ENCODE measurements at places on chromosomes 16 and 17.

DNA sequence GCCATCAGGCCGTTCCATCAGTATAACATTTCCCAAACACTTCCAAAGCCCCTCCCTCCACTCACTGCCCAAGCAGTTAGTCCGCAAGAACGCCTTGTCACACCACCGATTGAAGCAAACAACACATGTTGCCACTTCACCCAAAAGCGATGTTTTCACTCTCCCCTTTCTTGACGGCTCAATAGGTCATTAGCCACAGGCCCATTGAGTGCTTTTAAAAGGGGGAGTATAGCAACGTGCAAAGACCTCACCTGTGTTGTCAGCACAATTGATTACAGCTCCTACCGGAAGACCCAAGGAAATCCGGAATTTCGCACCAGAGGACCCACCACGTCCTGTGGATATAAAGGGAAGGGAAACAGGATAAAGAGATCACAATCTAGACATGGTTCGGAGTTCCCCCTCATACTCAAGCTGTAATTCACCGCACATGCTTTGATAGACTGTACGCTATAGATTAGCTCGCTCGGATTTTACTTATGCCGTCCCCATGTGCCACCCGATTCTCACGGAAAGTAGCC is 690 bp downstream of the RPL23 start:
- DNase-seq, result no peak

DNA sequence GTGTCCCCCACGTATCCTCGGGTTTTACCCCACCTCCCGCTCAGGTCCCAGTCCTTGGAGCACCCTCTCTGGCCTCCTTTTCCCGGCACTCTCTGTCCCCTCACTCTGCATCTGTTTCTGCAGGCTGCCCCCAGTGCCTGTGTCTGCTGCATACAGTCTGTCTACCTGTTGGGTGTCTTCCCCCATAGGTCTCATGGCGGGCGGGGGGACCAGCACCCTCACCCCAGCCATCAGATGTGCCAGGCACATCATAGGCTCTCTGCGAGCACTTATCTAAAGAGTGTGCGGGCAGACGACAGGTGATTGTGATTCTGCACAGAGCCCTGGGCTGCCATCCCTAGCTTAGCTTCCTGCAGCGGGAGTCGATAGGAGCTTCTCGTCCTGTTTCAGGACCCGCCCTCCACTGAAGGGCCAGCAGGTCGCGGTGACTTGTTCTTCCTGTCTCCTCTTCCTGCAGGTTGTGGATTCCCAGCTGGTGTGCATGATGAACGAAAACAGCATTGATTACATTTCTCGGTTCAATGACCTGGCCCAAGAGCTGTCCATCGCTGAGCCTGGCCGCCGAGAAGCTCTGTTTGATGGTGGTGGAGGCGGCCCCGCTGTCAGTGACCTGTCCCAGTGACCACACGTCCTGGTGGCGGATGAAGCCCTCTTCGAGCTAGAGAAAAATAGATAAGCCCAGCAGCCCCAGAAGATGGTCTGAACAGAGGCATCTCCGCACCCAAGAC is 4.5 kb upstream of the JPT2 start:
- no peak for DNase-seq

DNA sequence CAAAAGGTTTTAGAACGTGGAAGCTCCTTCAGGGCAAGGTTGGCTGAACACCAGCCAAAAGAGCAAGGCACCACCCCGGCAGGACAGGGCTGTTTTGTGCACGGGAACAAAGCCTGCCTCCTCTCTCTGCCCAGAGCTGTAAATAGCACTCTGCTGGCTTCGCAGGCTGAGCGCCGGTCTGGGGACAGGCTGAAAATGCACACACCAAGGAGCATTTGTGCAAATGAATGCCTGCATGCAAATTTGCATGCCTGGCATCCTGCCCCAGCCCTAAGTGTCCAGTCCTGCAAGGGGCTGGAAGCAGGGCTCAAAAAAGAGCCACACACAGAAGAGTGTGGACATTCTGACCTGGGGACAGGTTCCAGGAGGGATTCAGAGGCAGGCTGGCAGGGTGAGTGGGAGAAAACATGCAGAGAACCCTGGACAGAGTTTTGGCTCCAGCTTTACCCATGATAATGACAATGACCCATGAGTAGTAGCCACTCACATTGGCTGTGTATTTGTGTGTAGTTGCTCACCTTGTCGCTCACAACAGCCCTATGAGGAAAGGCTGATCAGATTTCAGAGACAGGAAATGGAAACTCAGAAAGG is 11.7 kb downstream of the ABAT start:
- DNase-seq, result no peak

DNA sequence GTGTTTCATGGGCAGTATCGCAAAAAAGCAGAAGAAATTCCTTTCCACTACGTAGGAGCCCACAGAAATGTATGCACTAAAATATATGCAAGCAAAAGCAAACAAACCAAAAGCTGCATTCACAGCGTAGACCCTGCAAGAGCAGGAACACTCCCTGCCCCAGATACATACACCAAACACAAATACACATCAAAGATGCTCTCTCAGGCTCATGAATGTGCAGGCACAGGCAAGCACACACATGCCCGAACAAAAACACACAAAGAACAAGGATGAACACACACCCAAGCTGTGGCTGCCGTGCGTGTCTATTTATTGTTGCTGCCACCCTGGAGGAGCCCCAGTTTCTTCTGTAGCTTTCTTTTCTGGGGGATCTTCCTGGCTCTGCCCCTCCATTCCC is 1.7 kb downstream of the NUPR1 start:
- DNase-seq, result no peak

GRCh38 chr17:21522755-21523336 is 146.7 kb downstream of the KCNJ12 start:
- DNase-seq, result no peak

- DNase-seq, result no peak
Observed at GRCh38 chr16:27436921-27437650, 35.1 kb downstream of the IL21R start.

DNA sequence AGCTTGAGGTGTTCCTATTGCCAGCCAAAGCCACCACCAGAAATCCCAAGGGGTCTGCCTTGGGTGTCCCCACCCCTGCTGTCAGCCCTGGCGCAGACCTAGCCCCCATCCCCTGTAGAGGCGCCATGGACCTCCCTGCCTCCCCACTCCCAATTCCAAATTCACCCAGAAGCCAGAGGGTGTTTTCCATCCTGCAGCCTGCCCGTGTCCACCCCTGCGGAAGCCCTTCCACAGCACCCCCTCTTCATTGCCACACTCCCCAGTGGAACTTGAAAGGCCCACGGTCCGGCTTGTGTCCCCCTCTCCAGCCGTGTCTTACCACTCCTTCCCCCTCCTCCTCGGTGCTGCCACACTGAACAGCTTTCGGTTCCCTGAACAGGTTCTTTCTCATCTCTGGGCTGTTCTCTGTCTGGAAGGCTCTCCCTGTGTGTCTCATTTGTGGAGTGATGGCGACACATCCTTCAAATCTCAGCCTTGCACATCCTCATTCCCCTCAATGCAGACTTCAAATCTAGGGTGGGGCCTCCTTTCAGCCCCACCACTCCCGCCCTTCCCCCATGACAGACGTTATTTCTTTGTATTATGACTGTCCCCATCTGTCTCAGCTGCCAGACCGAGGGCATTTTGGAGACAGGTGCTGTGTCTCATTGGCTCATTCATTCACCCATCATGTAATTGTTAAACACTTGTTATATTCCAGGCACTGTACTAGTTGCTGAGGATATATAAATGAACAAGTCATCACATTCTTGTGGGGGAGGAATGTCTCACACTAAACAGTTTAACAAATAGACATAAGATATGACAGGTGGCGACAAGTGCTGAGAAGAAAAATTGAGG is 36.3 kb downstream of the ADGRG5 start:
- DNase-seq, result no peak
